ENCODE measurements at places on chromosomes 6 and 20.

DNA sequence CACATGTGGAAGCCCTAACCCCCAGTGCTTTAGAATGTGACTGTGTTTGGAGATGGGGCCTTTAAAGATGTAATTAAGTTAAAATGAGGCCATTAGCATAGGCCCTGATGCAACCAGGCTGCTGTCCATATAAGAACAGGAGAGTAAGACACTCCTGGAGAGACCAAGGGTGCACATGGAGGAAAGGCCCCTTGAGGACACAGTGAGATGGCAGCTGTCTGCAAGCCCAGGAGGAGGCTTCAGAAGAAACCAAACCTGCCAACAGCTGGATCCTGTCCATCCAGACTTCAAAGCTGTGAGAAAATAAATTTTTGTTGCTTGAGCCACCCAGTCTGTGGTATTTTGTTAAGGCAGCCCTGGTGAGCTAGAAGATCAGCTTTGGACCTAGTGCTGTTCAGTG lies 16.8 kb upstream of the SNRPB2 start:
- DNase-seq = no peak

DNA sequence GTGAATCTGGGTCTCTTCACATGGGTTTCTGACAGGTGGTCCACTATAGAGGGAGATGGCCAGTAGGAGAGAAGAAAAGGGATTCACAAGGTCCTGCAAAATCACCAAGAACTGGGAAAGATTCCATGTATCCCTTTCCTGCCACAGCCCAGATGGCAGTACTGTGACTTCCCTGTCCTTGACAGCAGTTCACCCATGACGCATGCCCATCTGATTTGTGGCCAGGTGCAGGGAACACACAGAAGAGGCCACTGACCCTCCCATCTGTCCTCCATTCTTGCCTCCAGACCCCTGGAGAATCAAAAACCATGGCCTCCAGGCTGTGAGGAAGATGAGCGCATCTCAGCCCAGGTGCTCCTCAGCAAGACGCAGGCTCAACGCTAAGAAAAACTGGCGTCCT lies 183.1 kb upstream of the RREB1 start:
- no peak for DNase-seq

DNA sequence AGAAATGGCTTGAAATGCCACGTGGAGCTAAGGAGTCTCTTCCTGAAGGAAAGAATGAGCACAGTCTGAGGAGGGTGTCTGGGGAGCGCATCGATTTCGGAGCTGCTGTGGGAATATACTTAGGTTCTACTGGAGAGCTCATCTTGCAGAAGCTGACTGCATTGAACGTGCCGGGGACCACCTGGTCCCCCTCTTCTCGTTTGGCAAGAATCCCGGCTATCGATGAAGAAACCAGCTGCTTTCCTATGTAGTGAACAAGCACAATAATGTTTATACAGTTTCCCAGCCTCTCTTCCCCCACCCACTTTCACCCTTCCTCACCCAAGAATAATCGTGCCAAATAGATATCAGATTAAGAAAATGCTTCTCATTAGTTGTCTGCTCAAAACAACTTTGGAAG lies 242.5 kb downstream of the PACRG start:
- DNase-seq = no peak

- no peak for DNase-seq
Measured at GRCh38 chr20:389220-389619, 8.7 kb downstream of the TRIB3 start.

DNA sequence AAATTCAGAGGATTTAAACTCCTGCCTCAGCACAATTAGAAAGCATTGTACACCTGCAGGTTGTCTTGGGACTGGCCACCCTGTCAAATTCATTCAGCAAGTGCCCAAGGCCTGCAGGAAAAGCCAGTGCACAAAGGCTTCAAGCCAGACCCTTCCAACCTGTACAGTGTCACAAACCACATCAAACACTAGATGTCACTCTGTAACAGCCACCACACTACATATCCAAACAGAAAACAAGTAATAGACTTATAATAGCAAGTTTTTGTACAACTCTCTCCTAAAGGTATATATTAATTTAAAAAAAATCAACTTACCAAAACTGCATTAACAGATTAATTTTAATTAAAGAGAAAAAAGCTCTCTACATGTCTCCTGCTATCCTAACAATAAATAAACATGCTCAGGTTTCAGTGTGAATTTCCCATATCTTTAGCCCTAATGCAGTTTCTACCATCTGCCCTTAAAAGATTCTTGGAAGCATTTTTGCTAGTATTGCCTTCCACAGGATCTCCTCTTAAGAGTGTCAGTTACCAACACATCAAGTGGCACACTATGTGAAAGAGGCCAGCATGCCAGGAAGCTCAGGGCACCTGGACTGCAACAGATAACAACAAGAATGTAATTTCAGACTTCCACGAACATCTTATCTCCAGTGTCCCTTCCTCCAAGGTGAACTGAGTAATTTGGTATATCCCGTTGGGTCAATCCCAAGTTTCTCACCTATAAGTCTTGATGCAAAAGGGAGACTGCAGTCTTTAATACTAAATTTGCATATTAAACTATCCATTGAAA lies 47.5 kb downstream of the RALGAPA2 start:
- DNase-seq = no peak

GRCh38 chr6:154786144-154786868 lies 53.1 kb downstream of the SCAF8 start:
- DNase-seq = no peak

GRCh38 chr6:142324111-142324510 lies 22.3 kb downstream of the ADGRG6 start:
- DNase-seq = no peak

DNA sequence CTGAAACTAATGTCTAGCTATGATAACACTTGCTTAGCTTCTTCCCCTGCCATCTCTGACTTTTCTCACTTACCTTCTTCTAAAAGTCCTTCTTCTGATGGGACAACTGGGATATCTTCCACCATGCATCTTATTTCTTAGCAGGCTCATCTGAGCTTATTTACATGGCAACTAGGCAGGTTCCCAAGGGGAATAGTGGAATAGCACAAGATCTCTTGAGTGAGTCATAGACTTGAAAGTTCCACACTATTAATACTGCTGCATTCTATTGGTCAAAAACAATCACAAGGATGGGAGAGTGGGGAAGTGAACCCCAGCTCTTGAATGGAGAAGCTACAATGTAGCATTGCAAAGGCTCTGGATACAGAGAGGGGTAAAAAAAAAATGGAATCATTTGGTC lies 142.1 kb downstream of the HAO1 start:
- no peak for DNase-seq

GRCh38 chr6:27558028-27558724 lies 85.3 kb upstream of the ZNF184 start:
- no peak for DNase-seq

DNA sequence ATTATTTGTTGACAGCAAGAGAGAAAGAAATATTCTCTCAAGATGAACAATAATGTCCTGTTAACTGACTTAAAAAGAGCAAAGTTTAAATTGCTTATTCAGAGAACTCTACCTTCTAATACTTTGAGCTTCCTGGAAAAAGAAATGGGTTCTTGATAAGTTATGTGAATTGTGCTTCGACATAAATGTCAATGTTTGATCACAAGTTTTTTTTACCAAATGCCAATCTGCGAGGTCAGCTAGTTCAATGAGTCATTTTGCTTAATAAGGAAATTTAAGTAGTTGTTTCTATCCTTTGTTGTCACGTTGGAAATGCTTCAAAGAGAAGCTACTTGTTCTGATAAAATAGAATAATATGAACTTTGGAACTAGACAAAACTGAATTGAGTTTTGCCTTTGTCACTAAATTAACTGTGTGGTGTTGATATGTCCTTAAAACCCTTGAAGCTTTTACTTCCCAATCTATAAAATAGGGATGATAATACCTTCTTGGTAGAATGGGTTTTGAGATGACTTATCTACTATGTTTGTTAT lies 642.1 kb upstream of the FLRT3 start:
- DNase-seq = no peak

DNA sequence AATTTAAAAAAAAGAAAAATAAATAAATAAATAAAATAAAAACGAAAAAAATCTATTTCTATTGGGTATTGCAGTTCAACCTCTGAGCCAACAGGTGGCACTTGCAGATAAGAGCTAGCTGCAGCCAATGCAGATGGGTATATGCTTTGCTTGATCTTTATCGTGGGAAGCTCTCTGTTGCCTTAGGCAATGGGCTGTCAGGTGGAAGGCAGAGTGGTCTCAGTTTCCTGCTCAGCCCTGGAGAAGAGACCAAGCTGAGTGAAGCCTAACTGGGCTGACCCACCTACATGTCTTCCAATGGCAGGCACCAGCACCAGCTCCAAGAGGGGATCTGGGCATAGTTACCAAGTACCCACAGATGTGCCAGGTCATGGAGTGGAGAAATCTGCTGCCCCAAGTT lies 95.0 kb downstream of the AK9 start:
- no peak for DNase-seq

DNA sequence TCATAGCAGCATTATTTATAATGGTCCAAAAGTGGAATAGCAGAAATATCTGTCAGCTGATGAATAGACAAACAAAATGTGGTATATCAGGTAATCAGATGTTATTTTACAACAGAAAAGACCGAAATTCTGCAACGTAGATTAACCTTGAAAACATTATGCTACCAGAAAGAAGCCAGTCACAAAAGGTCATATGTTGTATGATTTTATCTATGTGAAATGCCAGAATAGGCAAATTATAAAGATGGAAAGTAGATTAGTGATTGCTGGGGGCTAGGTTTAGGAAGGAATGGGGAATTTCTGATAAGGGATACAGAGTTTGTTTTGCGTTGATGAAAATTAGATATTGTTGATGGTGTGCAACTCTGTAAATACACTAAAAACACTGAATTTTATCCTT lies 165.0 kb upstream of the STMND1 start:
- no peak for DNase-seq

GRCh38 chr20:44217342-44218092 lies 6.9 kb upstream of the OSER1 start:
- DNase-seq = peak; percentile 87

- DNase-seq = peak; percentile 60
Measured at GRCh38 chr6:30618270-30618797, 694 bp downstream of the MRPS18B start.

- DNase-seq = peak; percentile 69
Measured at GRCh38 chr6:33620158-33620855, 815 bp upstream of the ITPR3 start.

GRCh38 chr6:17492350-17492749 lies 99.0 kb downstream of the CAP2 start:
- DNase-seq = no peak

GRCh38 chr6:167998215-167998614 lies 744 bp downstream of the KIF25 start:
- DNase-seq = no peak

GRCh38 chr20:53975761-53976160 lies 94.6 kb downstream of the BCAS1 start:
- DNase-seq = no peak

DNA sequence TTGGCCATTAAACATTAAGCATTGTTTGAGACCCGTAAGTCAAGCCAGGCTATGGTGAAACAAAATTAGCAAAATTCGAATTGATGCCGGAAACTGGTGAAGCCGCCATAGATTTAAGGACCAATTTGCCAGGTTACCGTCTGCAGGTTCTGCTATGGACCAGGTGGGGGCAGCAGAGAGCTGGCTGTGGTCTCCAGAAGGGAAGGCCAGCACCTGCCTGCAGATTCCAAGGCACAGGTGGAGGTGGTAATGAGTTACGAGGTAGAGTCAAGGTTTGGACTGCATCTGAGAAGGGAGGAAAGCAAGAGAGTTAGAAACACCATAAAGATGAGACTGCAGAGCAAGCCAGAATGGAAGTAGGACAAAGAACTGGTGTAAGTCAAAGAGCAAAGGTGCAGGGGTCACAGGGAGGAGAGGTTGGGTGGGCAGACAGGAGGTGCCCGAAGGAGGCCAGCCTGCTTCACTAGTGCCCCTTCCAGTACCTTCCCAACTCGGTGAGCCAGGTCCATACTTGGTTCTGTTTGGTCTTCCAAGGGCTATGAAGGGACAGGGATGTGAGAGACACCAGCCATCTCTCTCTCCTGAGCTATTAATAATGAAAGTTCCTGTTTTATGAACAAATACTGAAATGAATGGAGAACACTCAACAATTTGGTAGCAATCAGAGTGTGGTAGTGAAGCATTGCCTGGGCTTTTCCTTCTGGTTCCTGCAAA lies 131.6 kb upstream of the ESR1 start:
- peak; percentile 39 for DNase-seq

- no peak for DNase-seq
Measured at GRCh38 chr6:63099772-63100459, 111.4 kb upstream of the FKBP1C start.

- DNase-seq = no peak
Measured at GRCh38 chr6:124903797-124904196, 58.4 kb upstream of the RNF217 start.

- no peak for DNase-seq
Measured at GRCh38 chr6:7649037-7649810, 59.2 kb downstream of the SNRNP48 start.

- no peak for DNase-seq
Measured at GRCh38 chr20:3156811-3157619, 2.6 kb downstream of the FASTKD5 start.

DNA sequence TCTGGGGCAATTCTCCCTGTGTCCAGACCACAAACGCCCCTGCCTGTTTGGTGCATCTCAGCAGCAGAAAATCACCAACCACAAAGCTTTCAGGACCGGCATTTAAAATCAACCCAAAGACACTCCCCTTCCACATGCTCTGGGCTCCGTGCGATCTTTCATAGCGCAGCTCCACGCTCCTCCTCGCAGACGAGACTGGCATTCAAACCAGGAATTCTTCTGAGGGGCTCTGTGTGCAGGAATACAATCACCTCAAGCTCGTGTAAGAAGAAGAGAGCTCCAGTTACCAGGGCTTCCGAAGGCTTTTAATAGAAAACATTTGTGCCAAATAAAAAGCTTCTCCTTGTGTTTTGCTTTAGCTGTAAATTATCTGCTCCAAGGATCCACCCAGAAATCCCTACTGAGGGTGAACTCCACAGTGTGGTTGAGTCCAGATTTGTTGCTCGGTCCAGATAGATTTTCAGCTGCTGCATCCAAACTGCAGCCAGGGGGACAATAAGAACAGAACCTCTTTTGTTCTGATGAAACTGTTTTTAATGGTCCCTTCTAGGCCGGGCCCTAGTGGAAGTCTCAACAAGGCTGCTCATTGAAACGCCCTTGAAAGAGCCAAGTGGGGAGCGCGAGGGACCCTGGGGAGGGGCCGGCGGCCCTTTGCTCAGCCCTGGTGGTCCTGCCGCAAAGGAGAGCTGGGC lies 16.4 kb upstream of the BMP7 start:
- no peak for DNase-seq
